Stimulated activated CD4-positive, alpha-beta T cell treated with anti-CD3 and anti-CD28 coated beads, Interleukin-12 subunit alpha, Interleukin-12 subunit beta, amount 100 ng/mL, for 48 hours (primary cell): ENCODE measurements at places on chromosomes 7 and 10.

GRCh38 chr10:78726171-78726570 lies 342.6 kb upstream of the ZMIZ1 start:
- DNase-seq, result no peak

GRCh38 chr7:128270826-128271272 lies 29.8 kb downstream of the LEP start:
- no peak for DNase-seq

GRCh38 chr7:27840313-27840712 lies 100.4 kb downstream of the TAX1BP1 start:
- DNase-seq, result no peak

DNA sequence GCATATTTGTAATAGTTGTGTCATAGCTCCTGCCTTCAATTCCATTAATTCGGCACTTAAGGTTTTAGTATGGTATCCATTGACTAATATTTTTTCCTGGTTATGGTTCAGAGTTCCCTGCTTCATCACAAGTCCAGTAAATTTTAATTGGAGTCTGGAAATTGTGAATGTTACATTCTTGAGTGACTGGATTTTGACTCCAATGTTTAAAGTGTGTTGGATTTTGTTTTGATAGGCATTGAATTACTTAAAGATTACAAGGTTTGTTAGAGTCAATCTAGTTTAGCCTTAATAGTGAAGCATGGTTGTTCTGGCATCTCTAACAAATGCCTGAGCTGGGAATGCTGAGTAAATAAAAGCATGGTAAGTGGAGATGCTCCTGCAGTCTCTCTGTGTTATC lies 326.6 kb upstream of the IGFBP3 start:
- DNase-seq, result no peak

GRCh38 chr7:112286250-112287086 lies 80.0 kb downstream of the ZNF277 start:
- no peak for DNase-seq

DNA sequence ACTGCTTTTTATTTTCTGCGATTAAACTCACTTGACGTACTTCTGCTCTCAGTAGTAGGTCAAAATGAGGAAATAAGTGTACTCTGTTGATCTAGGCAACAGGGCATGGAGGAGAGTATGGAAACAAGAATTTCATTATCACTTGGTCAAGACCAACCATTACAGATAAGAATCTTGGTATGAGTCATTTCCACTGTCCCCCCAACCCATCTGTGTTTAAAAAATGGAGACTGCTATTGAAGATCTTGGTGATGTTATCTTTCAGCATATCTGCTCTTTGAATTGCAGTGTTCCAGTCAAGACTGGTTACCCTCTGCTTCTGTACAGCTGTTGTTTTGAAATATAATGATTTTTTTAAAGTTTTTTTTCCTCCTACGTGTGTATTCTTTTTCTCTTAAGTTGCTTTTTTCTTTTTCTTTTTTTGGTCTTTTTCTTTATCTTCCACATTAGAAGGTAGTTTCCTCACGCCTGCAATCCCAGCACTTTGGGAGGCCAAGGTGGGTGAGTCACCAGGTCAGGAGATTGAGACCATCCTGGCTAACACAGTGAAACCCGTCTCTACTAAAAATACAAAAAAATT lies 11.7 kb downstream of the STAM start:
- DNase-seq, result no peak

DNA sequence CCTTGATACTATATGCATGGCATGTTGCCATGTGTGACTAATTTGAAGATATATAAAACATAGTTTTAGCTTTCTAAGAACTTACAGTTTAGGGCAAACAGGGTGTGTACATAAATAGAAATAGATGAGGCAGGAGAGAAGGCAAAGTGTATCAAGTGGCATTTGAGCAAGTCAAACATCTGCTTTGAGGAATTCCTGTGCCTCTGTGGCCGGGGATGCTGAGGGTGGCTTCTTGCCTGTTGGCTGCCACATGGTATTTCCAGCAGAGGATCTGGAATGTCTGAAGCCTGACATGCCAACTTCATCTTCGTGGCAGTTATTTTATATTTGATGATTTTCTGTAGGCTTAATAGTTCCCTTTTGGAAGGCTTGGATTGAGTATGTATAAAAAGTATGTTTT lies 6.0 kb downstream of the SSBP1 start:
- no peak for DNase-seq
